ENCODE measurements at places on chromosomes 2 and 18.
A peak's percentile ranks its signal among the peaks of the same experiment; 100 is the strongest.

- no peak for DNase-seq
These were observed 1.3 kb upstream of the OTOF start for GRCh38 chr2:26479131-26479788.

- DNase-seq: no peak
These were observed 138.1 kb downstream of the B3GNT2 start for GRCh38 chr2:62334009-62334408.

DNA sequence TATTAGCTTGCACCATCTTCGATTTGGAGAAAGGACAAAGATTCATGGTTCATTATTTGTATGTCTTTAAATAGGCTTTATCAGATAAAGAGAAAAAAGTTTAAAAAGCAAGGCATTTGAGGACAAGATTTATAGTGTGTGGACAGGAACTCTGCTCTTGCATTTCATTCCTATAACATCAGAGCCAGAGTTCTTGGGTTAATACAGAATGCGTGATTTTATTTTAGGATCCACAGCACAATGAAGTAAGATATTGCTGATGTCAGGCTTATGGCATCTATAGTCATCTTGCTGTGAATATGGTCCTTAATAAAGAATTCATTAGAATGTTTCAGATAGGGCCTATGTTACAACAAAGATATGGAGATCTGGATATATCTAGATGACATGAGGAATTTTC lies 19.7 kb downstream of the RASGRP3 start:
- no peak for DNase-seq

- no peak for DNase-seq
These were observed 395.2 kb downstream of the BCL11A start for GRCh38 chr2:60158262-60158661.

- peak; percentile 16 for DNase-seq
These were observed 782 bp downstream of the FAM228B start for GRCh38 chr2:24123922-24124580.

Data from tibial nerve (tissue), 4 donors.